ENCODE measurements at places on chromosomes 7 and 10.

- DNase-seq, result peak; percentile 89
These were observed 6.1 kb upstream of the SH3PXD2A start for GRCh38 chr10:103861505-103861904.

- no peak for DNase-seq
These were observed 168.3 kb downstream of the GLI3 start for GRCh38 chr7:42068554-42069280.

DNA sequence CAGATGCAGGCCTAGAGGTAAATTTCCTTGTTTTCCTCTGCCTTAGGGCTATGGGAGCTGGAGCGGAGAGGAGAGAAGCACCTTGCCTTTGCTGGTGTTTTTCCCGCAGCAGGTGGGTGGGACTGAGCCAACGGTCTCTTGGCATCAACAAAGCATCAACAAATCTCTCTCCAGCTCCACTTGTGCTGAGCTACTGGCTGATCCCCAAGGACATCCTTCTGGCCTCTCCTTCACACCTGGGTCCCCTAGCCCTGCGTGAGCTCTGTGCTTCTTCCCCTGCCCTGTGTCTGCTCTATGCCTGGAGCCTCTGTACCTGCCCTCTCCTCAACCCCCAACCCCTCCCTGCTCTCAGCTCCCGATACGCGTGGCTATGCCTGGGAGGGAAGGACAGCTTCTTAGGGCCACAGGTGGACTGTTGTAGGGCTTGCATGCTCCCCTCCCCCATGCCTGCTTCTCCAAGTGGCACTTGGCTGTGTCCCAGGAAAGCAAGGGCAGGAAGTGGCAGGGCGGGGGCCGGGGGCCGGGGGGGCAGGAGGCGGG is 3.2 kb upstream of the CLDN4 start:
- DNase-seq, result no peak

- DNase-seq, result no peak
These were observed 496.5 kb upstream of the MKI67 start for GRCh38 chr10:128622706-128623105.

DNA sequence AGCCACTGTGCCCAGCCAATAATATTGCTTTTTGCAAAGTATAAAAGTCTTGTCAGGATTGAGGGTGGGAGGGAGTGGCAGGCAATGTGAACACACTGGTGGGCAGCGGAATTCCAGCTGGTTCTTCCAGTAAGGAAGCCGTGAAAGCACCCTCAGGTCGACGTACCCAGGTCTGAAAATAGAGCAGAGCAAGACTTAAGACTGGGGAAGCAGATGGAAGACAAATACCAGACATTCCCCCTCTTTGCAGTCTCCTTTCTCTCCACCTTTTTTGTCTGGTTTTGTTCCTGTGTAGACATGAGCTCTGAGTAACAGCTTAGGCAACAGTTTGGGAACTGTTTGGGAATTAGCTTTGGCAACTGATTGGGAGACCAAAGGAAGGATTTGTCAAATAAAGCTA is 17.6 kb upstream of the CSTF2T start:
- DNase-seq, result peak; percentile 66

GRCh38 chr7:14341200-14341775 is 351.8 kb upstream of the ETV1 start:
- DNase-seq, result no peak

- DNase-seq, result no peak
These were observed 83.5 kb upstream of the SLF2 start for GRCh38 chr10:100829097-100829870.

GRCh38 chr7:151601521-151602305 is 82.0 kb upstream of the RHEB start:
- no peak for DNase-seq

DNA sequence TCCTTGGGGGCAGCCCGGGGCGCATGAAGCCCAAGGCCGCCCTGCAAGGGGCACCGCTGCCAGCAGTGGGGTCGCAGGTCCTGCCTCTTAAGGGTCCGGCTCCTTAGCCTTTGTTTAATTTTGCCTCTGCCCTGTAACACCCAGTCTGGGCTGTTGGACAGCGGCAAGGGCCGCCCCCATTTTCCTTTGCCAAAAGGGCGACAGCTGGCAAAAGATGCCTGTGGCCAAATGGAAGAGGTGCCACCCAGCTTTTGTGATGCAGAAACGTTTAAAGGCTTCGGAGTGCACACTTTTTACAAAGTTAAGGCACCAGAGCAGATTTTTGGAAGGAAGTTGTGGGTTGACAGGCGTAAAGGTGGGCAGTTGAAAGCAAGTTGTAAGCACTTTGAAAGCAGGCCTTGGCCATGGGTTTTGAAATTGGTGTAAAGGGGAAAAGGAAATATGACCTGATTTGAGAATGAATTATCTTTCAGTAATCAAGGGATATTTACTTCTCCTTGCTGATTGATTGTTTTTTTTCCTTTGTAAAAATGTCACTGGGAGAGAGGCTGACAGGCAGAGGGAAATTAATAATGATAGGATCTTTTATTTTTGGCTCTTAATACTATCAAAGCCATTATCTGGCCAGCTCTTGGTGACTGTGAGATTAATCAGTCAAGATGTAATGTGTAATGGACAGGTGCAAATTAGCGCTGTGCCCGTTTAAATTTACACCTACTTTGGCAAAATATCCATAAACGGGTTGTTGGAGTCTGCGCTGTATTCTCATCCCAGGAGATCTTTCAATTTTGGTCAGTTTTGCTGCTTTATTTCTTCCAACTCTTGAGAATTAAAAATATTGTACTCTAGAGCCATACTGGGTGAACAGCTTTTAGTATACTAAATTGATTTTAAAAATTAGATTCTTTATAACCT is 1.2 kb downstream of the CASD1 start:
- no peak for DNase-seq

GRCh38 chr10:58981846-58982245 is 194.6 kb upstream of the PHYHIPL start:
- no peak for DNase-seq

GRCh38 chr10:20256969-20257368 is 440.7 kb downstream of the PLXDC2 start:
- DNase-seq, result no peak

DNA sequence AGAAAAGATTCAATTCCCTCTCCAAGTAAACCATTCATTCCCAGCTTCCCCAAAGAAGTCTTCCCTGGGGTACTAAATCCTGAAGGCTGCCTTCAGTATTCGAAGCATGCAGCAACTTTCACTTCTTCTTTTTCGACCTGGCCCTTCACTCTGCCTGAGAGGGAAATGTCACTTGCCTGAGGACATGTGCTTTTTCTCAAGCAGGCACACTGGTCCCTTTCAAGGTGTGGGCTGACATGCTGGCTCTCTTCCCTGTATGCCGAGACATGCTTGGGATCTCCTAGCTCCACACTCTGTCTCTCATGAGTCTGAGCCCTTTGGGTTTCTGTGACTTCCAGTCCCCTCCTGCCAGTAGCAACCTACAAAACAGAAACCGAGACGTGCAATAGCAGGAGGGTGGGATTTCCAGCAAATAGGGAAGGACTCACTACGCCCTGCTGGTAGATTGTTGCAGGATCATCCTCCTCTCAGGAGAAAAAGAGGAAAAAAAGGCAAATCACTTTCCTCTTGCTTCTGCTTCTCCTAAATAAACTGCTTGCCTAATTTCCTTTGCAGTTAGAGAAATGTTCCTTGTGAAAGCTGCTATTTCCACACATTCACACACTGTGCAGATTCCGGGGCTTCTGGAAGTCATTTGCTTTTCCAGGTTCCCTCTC is 33.5 kb downstream of the FIGNL1 start:
- DNase-seq, result no peak

- DNase-seq, result no peak
These were observed 268.3 kb downstream of the DIP2C start for GRCh38 chr10:421170-421569.

GRCh38 chr10:64450312-64450711 is 929.1 kb downstream of the REEP3 start:
- no peak for DNase-seq

GRCh38 chr7:155203059-155203881 is 94.4 kb upstream of the INSIG1 start:
- no peak for DNase-seq

GRCh38 chr7:121544726-121545125 is 148.6 kb upstream of the FAM3C start:
- peak; percentile 99 for DNase-seq

DNA sequence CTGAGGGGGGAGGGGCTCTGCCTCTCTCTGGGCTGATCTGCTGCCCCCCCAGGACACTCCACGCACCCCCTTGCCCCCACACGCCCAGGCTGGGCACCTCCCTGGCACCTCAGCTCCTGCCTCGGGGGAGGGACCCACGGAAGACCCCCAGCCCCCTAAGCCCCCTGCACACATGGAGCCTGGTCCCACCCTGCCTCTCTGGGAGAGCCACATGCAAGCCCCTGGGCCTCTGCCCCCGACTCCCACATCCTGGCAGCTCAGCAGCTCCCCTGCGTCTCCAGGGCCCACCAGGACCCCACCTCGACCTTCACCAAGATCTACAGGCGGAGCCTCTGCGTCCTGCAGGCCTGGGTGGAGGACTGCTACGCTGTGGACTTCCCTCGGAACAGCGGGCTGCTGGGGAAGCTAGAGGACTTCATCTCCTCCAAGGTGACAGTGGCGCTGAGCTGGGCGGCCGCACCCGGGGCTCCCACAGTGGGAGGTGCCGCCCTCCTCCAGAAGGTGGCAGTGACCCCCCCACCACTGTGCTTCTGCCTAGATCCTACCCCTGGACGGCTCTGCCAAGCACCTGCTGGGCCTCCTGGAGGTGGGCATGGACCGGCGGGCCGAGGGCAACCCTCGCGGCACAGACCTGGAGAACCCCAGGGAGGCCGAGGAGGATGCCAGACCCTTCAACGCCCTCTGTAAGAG is 18.7 kb upstream of the UTF1 start:
- DNase-seq, result no peak

DNA sequence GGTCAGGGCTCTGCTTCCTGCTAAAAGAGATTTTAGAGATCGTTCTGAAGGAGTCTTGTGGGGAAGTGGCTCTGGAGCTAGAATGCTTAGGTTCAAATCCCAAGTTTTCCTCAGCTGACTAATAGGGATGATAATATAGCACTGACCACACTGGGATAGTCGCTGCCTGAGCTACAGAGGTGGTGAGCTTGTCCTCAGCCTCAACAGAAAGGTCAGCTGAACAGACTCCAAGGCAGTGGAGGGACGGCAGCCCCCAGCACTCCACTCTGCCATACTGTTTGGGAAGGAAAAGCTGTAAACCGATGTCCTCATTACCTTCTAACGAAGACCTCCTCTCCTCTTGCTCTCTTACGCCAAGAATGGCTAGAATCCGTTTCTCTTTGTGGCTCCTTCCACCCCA is 36.2 kb downstream of the KAT6B start:
- DNase-seq, result no peak

- DNase-seq, result peak; percentile 54
These were observed 255.6 kb upstream of the BMPER start for GRCh38 chr7:33649476-33650441.

- no peak for DNase-seq
These were observed 98.5 kb upstream of the PPP2R2D start for GRCh38 chr10:131802156-131802915.

DNA sequence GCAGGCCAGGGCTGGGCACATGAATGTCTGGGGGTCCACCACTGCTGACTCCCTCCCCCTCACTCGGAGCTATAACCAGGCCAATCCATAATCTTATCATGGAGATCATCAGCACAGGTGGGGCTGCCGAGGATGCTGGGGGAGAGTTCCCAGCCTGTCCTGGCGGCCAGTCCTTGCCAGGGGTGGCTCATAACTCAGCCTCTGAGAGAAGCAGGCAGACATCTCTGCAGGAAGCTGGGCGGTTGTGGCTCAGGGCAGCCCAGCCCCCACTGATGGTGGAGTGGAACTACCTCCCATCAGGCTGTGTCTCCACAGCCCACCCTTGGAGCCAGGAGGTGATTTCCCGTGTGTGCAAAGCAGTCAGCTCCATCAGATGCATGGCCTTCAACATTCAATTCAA is 109.4 kb upstream of the ZNF92 start:
- DNase-seq, result no peak

DNA sequence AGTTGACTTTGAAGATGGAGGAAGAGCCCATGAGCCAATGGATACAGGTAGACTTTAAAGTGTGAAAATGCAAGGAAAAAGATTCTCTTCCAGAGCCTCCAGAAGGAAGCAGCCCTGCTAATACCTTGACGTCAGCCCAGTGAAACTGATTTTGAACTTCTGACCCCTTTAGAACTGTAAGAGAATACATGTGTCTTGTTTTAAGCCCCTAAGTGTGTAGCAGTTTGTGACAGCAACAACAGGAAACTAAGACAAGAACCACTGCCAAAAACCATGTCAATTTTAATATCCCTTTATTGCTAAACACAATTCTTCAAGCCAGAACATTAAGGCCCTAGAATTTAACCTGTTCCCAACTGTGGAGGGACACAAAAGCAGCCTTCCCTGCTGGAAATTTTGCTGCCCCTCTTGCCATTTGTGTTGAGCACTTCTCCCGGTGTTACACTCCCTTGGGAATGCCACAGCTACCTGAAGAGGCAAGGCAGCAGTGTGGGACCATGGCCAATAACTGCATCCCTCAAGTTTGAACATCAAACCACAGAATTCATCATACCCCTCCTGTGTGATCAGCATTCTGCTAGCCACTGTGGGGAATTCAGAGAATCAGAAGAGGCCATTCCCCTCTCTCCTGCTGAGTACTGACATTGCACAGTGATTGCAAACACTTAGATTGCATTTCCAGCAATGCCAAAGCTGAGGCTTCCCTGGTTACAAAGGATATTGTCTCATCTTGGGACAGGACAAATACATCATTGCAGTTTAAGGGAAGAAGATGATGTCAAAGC is 12.3 kb upstream of the CCDC172 start:
- DNase-seq, result no peak

- no peak for DNase-seq
These were observed 34.7 kb downstream of the GSDME start for GRCh38 chr7:24722386-24723177.

DNA sequence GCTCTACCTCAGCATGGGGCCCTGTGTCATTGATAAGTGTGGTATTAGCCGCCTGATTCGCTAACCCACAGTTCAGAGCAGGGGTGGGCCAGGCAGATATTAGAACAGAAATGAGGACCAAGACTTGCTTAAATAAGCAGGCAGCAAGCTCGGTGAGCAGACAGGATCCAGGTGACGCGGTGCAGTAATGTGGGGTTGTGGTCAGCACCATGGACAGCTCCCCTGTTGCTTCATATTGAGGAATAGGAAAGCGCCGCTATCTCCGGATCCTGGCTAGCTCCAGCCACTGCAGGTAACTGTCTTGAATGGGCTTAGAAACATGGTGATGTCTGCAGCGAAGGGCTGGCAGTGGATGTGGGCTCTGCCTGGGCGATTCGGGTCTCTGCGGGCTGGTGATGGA is 51.3 kb upstream of the GPR26 start:
- DNase-seq, result peak; percentile 42
